A673 (cell line): ENCODE measurements at places on chromosomes 1 and 21. TPM values are rescaled to one million over a fixed set of nuclear protein-coding genes. Genes with fewer than 3 reads are reported as not detected.

CATSPERE gene
- 0.45 and 0.83 TPM in 2 replicates for total RNA-seq

HCRTR1 gene
- total RNA-seq: not detected in 2 replicates

MMP23B gene
- total RNA-seq: 0.55 and 0.67 TPM in 2 replicates

LRRC3 gene
- 1.5 and 3.1 TPM in 2 replicates for total RNA-seq

TNFAIP8L2 gene
- total RNA-seq: not detected in 2 replicates

RGS18 gene
- 0.13 and 1.1 TPM in 2 replicates for total RNA-seq

DMRTA2 gene
- 0.28 and 0.37 TPM in 2 replicates for total RNA-seq

GRCh38 chr1:52164604-52165003 is 22.7 kb downstream of the ZFYVE9 start:
- no peak overlapping the region for H3K4me3 ChIP-seq
- DNase-seq: no peak

- no peaks in the 10 kb centered on the region for H3K4me1 ChIP-seq
- H3K36me3 ChIP-seq: no peaks in the 10 kb centered on the region
- no peak for DNase-seq
- H3K27ac ChIP-seq: no peak overlapping the region
- peaks cover 17% of the 10 kb centered on the region for H3K27me3 ChIP-seq
- H3K4me3 ChIP-seq: no peak overlapping the region
Measured at GRCh38 chr1:60535713-60536112, 462.1 kb upstream of the C1orf87 start.

DNA sequence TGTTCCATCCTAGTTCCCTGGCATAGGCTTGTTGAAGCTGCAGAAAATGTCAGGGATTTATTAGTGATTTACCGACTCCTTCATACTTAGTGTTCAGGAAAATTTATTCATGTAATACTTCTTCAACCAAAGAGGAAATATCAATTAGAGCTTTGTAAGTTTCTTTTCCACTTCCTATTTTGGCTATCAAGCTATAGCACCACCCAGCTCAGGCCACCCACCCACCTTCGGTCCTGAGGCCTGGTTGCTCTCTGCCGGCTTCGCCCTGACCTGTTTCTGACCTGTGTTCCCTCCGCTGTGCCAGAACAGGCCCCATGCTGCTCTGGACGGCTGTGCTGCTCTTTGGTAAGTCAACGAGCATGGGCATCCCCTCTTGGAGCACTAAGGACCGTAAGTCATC is at the start of gene FCRL6:
FCRL6 (plus strand) TSS at position 250 of the 400 bp plus-strand sequence; CDS start at position 315, 65 bp downstream.
- H3K27me3 ChIP-seq: no peaks in the 10 kb centered on the region
- no peak within 1 kb of the TSS for H3K27ac ChIP-seq
- no peak within 1 kb of the TSS for H3K4me3 ChIP-seq
- H3K36me3 ChIP-seq: no peaks in the 10 kb centered on the region

- H3K4me3 ChIP-seq: no peak overlapping the region
- DNase-seq: no peak
- no peak overlapping the region for H3K27ac ChIP-seq
- peaks cover 5% of the 10 kb centered on the region for H3K27me3 ChIP-seq
Measured at GRCh38 chr1:44592208-44593145, 81.8 kb downstream of the TMEM53 start.

GRCh38 chr21:31347435-31348032 is 3.5 kb upstream of the TIAM1 start:
- DNase-seq: peak; percentile 41
- H3K4me1 ChIP-seq: no peaks in the 10 kb centered on the region
- no peaks in the 10 kb centered on the region for H3K36me3 ChIP-seq
- H3K27me3 ChIP-seq: peaks cover 23% of the 10 kb centered on the region
- no peak overlapping the region for H3K27ac ChIP-seq

DNA sequence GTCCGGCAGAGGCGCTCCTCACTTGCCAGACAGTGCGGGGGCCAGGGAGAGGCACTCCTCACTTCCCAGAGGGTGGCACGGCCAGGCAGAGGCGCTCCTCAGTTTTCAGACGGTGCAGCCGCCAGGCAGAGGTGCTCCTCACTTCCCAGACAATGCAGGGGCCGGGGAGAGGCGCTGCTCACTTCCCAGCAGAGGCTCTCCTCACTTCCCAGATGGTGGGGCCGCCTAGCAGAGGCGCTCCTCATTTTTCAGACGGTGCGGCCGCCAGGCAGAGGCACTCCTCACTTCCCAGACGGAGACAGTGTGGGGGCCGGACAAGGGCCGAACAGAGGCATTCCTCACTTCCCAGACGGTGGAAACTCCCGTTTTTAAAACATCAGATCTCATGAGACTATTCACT is 238.4 kb upstream of the CACYBP start:
- DNase-seq: no peak
- H3K27ac ChIP-seq: no peak overlapping the region
- no peaks in the 10 kb centered on the region for H3K4me1 ChIP-seq
- no peaks in the 10 kb centered on the region for H3K36me3 ChIP-seq
- H3K27me3 ChIP-seq: no peaks in the 10 kb centered on the region

GRCh38 chr1:2044510-2045319 is 5.5 kb upstream of the PRKCZ start:
- peaks cover 5% of the 10 kb centered on the region for H3K4me1 ChIP-seq
- peak; percentile 78 for DNase-seq
- H3K27ac ChIP-seq: no peak overlapping the region
- peaks cover 12% of the 10 kb centered on the region for H3K27me3 ChIP-seq
- H3K36me3 ChIP-seq: no peaks in the 10 kb centered on the region

DNA sequence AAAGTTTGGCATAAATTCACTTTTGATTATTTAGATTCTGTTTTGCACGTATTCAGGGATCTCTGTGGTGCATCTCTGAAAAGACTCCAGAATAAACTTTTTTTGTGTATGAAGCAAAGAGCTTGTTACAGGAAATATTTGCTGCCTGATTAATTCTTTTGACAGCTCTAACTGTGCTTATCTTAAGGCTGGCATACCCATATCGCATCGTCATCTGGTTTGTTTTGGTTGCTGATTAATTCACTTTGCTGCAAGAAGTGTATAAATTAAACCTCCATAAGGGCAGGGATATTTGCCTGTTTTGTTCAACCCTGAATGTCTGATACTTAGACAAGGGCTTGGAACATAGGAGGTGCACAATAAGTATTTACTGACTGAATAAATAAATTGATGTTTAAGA is 17.5 kb upstream of the DUSP10 start:
- no peak overlapping the region for H3K27ac ChIP-seq
- H3K27me3 ChIP-seq: no peaks in the 10 kb centered on the region
- no peak for DNase-seq
- no peaks in the 10 kb centered on the region for H3K36me3 ChIP-seq
- H3K4me1 ChIP-seq: no peaks in the 10 kb centered on the region

GRCh38 chr1:230219174-230220067 is 152.4 kb downstream of the GALNT2 start:
- no peak for DNase-seq
- no peak overlapping the region for H3K27ac ChIP-seq
- H3K4me3 ChIP-seq: no peak overlapping the region
- H3K4me1 ChIP-seq: peaks cover 33% of the 10 kb centered on the region

DNA sequence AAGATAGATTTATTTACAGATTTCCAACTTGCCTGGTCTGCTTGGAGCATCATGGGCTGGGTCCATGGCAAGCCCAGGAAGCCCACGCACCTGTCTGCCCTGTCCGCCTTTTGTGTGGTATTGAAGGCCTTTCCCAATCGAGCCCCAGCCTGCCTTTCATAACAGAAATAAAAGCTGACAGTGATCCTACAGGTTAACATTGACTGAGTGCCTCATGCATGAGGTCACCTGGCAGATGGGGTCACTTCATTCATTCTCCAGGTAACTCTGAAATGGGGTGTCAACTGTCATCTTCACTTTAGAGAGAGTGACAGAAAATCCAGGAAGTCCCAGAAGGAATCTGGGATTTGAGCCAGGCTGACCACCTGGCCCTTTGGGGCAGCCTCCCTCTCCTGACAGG is 36.3 kb upstream of the CASZ1 start:
- H3K27me3 ChIP-seq: no peaks in the 10 kb centered on the region
- peaks cover 8% of the 10 kb centered on the region for H3K4me1 ChIP-seq
- H3K36me3 ChIP-seq: no peaks in the 10 kb centered on the region
- H3K4me3 ChIP-seq: no peak overlapping the region
- DNase-seq: no peak

GRCh38 chr1:230191079-230191804 is 124.2 kb downstream of the GALNT2 start:
- H3K27me3 ChIP-seq: no peaks in the 10 kb centered on the region
- H3K36me3 ChIP-seq: no peaks in the 10 kb centered on the region
- H3K4me3 ChIP-seq: no peak overlapping the region
- H3K4me1 ChIP-seq: peaks cover 43% of the 10 kb centered on the region
- no peak for DNase-seq
